ENCODE measurements at places on chromosomes 13 and 19.

DNA sequence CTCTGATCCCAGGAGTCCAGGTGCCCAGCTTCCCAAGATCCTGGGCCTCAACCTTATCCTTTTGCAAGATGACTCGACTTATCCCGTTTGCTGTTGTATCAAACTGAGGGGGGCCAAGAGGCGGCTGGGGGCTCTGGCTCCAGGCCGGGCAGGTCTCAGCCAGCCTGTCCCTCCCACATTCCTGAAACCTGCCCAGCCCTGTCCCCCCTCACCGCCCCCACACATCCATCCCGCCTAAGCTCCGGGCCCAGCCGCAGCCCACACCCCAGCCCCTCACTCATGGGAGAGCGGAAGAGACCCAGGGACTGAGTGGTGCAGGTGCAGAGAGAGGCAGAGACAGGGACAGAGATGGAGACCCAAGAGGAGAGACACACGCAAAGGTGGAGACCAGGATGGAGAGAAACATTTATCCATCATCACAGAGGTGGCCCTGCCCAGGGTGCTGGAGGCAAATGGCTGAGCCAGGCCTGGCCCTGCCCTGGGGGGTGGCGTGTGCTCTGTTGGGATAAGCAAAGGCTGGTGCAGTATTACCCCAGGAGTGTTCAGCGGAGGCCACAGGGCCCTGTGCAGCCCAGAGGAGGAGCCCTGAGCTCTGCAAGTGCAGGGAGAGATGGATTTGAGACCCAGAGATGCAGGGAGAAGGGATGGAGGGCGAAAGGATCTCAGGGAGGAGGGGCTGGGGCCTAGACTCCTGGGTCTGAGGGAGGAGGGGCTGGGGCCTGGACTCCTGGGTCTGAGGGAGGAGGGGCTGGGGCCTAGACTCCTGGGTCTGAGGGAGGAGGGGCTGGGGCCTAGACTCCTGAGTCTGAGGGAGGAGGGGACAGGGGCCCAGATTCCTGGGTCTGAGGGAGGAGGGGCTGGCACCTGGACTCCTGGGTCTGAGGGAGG, 1.6 kb downstream of the BCAM start:
- no peak for DNase-seq

DNA sequence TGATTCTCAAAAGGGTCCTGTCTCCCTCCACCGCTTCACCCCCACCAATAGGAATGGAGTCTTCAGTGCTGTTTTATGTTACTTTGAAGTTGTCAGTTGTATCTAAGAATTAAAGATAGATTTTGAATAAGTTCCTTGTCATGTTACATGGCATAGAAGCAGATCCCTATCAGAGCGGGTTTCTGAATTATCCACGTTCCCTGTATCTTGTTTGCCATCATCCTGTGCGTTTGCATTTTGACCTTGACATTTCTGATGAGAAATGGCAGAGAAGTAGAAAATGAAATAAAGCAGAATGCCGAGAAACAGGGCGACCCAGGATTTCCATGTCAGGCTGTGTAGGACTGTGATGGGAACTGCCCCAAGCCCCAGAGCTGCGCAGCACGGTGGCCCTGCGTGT, 120.7 kb upstream of the RNF113B start:
- no peak for DNase-seq

DNA sequence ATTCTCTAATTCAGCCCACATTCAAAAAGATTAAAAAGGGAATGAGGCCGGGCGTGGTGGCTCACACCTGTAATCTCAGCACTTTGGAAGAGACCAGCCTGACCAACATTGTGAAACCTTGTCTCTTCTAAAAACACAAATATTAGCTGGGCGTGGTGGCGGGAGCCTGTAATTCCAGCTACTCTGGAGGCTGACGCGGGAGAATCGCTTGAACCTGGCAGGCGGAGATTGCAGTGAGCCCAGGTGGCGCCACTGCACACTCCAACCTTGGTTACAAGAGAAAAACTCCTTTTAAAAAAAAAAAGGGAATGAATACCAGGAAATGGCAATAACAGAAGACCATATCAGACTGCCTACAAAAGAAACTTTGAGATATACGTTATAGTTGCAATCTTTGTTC, 1244.5 kb downstream of the PCDH9 start:
- DNase-seq, result no peak

- DNase-seq, result no peak
These were observed 25.3 kb downstream of the PEPD start for GRCh38 chr19:33496038-33496895.

GRCh38 chr19:39377373-39378362, 13.2 kb downstream of the PAF1 start:
- no peak for DNase-seq

DNA sequence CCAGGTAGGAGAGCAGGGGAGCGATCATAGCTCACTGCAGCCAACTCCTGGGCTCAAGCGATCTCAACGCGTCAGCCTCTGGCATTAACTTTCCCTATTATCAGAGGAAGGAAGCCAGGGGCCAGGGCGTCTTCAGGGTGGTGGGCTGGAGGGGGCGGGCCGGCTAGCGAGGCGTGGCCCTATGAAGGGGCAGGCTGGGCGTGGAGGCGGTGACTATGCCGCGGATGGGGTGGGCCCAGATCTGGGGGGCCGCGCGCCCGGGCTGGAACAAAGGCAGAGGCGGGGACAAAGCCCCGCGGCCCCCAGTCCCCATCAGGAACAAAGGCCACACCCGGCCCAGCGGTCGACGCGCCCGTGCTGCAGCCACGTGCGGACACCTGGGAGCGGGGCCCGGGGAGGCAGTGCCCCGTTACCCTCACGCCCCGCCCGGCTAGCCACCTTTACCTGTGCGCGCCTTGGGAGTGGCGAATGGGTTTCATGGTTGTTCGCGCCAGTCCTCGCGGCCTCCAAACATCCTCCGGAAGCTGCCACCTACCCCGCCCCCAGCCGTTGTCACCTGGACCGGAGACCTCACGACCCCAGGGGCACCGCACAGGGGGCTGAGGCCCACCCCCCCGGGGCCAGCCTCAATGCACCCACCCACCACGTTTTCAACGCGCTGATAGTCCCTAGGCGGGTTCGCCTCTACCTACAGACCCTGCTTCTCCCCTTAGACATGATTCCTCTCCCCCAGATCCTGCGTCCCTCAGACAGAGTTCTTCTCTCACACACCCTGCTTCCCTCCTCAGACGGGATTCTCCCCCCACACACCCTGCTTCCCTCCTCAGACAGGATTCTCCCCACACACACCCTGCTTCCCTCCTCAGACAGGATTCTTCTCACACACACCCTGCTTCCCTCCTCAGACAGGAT, 5.4 kb upstream of the TRIM28 start:
- DNase-seq, result no peak

GRCh38 chr19:10384580-10384979, 4.2 kb upstream of the TYK2 start:
- no peak for DNase-seq

DNA sequence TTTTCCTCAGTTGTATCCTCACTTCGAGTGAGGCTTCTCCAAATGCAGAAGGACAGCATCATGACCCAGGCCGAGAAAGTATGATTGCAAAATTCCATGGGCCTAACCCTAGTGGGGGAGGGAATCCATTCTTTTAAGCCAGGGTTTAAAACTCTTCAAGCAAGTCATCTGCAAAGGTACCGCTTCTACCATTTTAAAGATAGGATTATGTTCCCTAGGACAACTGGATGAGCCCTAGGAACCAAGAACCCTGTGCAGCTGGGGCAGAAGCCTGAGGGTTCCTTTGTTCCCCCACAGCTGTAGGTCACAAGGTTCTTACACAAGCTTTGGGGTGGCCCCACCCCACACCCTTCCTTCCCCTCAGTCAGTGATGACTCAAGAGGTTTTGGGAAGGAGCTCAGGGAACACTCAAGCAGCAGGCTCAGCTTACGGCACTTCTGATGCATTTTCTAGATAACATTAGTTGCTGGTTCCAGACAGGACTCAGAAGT, 13.5 kb downstream of the ARL11 start:
- no peak for DNase-seq

DNA sequence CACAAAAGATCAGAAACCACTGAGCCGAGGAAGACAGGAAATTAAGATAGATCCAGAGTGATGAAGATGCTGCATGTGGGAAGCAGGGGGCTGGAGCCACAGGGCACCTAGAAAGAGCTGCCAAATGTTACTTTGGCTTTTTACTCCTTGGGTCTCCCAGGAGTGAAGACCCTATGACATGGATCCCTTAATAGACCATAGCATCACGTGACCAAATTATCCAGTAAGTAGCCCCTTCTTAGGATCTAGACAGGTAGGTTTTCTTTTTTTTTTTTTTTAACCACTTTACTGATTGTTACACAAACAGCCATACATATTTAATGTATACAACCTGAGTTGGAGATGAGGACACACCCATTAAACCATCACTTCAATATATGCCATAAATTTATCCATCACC, 183.9 kb upstream of the SOX21 start:
- no peak for DNase-seq

DNA sequence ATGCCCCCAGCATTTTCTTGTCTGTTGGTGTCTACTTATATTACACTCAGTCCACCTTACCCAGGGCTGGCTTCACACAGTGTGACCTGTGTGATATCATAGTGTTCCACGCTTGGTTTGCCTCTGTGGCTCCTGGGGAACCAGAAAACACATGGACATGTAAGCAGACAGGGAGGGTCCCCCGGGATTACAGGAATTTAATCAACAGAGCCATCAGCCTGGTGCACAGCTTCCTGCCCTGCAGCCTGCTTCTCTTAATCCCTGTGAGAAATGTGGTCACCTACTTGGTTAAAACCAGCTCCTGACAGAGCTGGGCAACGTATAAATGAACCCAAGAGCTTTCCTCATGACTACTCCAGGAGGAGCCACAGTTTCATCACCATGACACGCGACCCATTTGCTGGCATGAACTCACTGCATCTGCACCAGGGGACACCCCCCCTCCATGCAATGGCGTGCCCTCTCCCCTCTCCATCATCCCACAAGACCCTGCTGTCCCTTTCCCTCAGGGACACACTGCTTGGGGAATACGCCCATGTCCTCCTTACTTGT, 152.1 kb downstream of the UQCRFS1 start:
- no peak for DNase-seq

DNA sequence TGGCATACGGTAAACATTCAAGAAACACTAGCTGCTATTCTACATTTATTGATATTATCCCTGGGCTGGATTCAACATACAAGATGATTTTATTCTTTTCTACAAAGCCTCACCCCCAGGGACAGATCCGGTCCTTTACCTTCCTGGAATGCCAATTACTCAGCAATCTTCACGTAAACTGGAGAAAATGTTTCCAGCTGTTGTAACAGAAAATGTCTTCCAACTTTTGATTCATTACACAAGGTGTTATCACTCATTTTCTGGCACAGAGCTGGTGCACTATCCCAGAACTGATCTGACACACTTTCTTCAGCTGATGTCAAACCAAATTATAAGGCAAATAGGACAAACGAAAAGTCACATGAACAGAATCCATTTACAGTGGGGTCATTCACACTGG, 33.1 kb downstream of the DCLK1 start:
- DNase-seq, result no peak

GRCh38 chr19:32750441-32751055, 31.0 kb downstream of the TDRD12 start:
- no peak for DNase-seq

- no peak for DNase-seq
These were observed 2.5 kb downstream of the PHF11 start for GRCh38 chr13:49498206-49498605.

DNA sequence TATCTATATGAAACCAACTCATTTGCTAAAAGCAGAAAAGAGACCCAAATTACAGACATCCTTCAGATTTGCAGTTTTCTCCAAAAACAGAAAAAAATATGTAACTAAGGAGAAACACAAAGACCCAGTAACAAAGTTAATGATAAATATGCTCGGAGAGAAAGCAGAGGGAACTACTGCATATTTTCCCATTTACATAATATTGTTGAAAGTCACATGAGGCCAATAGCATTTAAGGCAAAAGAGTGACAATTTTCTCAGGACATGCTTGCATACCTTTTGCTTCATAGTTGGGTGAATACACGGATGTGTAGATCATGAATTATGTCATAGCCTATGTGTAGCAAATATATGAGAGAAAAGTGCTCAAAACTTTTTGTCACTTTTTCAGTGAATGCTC, 310.3 kb downstream of the EFNB2 start:
- no peak for DNase-seq

DNA sequence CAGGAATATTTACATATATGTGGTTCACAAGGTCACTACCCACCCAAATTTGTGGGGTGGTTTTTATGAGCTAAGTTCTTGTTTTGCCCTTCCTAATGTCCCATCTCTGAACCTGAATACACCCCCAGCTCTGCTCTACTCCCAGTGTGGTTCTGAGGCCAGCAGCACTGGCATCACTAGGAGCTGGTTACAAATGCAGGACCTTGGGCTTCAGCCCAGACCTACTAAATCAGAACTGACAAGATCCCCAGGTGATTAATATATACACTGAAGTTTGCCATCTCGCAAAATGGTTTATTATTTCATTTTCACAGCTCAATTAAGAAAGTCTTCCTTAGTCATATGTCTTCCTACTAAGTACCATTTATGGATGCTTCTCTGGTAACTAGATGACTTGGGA, 67.9 kb downstream of the FOXO1 start:
- no peak for DNase-seq
